ENCODE measurements at places on chromosomes 6 and 20.

DNA sequence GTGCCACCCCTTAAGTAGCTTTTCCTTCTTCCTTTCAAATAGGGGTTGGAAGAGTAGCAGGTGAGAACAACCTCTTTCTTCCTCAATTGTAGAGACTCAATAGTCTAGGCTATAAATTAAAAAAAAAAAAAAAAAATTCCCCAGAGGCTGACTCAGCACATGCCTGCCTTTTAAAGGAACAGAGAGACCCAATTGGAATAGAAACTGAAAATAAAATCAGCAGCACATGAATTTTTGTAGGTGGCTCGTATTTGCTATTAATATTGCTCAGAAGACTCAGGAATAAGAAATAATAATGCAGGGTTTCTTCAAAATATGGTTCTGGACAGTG lies 19.3 kb downstream of the TOP1 start:
- peaks cover 16% of the 10 kb centered on the region for H3K4me1 ChIP-seq
- no peak overlapping the region for H3K4me3 ChIP-seq
- H3K27me3 ChIP-seq: no peaks in the 10 kb centered on the region
- no peak for DNase-seq
- no peak overlapping the region for H3K27ac ChIP-seq
- no peaks in the 10 kb centered on the region for H3K36me3 ChIP-seq

- no peak overlapping the region for H3K4me3 ChIP-seq
- no peaks in the 10 kb centered on the region for H3K27me3 ChIP-seq
- DNase-seq: no peak
- H3K36me3 ChIP-seq: peaks cover 7% of the 10 kb centered on the region
- peak overlapping the region; percentile 63 for H3K27ac ChIP-seq
Measured at GRCh38 chr6:131293472-131293911, 158.2 kb downstream of the AKAP7 start.

DNA sequence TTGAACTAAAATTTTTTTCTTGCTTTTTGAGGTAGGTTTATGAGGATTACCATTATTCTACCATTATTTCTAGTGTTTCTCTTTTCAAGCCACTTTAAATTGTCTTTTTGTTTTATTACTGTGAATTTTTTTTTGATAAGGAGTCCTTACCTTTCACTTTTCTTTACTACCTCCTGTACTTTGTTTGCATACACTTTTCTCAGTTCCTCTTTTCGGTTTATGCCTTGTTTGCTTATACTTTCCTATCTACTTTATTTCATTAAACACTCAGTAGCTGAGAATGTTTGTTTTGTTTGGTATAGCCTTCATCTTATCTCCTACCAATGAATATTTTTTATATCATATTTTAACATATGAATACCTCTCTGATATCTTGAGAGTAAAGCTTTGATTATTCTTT lies 147.9 kb downstream of the TFAP2B start:
- no peak overlapping the region for H3K4me3 ChIP-seq
- no peaks in the 10 kb centered on the region for H3K4me1 ChIP-seq
- H3K36me3 ChIP-seq: no peaks in the 10 kb centered on the region

DNA sequence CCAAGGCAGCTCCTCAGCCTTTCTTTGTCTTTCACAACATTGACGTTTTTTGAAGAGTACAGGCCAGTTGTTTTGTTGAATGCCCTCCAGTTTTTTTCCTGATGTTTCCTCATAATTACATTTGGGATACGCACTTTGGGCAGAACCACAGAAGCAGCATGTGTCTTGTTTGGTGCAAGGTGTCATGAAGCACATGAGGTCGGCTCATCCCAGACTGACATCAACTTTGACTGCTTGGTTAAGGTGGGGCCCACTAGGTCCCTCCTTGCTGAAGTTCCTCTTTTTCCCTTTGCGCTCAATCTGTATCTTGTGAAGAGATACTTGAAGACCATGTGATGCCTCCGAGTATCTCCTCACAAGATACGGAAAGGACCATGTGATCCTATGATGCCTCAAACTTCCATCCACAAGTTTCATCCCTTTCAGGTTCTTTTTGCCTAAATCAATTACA lies 10.5 kb downstream of the SNAI1 start:
- no peaks in the 10 kb centered on the region for H3K27me3 ChIP-seq
- no peak overlapping the region for H3K27ac ChIP-seq
- no peak for DNase-seq
- peaks cover 6% of the 10 kb centered on the region for H3K36me3 ChIP-seq
- H3K4me1 ChIP-seq: peaks cover 6% of the 10 kb centered on the region

DNA sequence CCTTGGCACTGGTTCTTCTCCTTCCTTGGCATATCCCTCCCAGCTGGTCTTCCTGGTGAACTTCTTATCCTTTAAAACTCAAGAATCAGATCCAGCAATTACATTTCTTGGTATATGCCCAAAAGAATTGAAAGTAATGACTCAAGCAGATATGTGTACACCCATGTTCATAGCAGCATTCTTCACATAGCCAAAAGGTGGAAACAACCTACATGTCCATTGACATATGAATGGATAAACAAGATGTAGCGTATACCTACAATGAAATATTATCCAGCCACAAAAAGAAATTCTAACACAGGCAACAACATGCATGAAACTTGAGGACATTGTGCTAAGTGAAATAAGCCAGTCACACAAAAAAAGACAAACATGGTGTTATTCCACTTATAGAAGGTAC lies 103.7 kb upstream of the NT5E start:
- H3K27me3 ChIP-seq: no peaks in the 10 kb centered on the region
- H3K27ac ChIP-seq: no peak overlapping the region
- no peak overlapping the region for H3K4me3 ChIP-seq
- H3K36me3 ChIP-seq: no peaks in the 10 kb centered on the region

- no peaks in the 10 kb centered on the region for H3K36me3 ChIP-seq
- H3K4me3 ChIP-seq: no peak overlapping the region
- H3K27me3 ChIP-seq: no peaks in the 10 kb centered on the region
- no peak overlapping the region for H3K27ac ChIP-seq
- no peak for DNase-seq
- H3K4me1 ChIP-seq: peaks cover 4% of the 10 kb centered on the region
Measured at GRCh38 chr6:14927398-14927797, 318.5 kb upstream of the JARID2 start.

- no peaks in the 10 kb centered on the region for H3K27me3 ChIP-seq
- H3K27ac ChIP-seq: no peak overlapping the region
- no peaks in the 10 kb centered on the region for H3K36me3 ChIP-seq
- no peak for DNase-seq
- H3K4me3 ChIP-seq: no peak overlapping the region
Measured at GRCh38 chr6:74741646-74742045, 464.2 kb downstream of the COL12A1 start.

DNA sequence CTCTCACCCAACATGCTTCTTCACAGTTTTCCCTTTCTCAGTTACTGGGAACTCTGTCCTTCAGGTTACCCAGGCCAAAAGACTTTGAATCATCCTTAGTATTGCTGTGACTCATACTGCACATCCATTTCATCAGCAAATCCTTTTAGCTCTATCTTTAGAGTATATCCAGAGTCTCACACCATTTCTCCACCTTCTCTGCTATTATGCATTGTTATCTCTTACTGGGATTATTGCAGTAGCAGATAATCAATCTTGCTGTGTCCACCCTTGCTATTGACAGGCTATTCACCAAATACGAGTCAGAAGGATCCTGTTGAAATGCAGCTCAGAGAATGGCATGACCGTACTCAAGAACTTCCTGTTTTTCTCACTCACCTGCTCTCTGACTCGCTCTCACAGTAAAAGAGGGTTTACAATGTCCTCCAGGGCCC lies 57.3 kb downstream of the BCKDHB start:
- no peak for DNase-seq
- H3K4me1 ChIP-seq: no peaks in the 10 kb centered on the region
- no peaks in the 10 kb centered on the region for H3K36me3 ChIP-seq
- H3K27me3 ChIP-seq: no peaks in the 10 kb centered on the region
- peak overlapping the region; percentile 47 for H3K27ac ChIP-seq

DNA sequence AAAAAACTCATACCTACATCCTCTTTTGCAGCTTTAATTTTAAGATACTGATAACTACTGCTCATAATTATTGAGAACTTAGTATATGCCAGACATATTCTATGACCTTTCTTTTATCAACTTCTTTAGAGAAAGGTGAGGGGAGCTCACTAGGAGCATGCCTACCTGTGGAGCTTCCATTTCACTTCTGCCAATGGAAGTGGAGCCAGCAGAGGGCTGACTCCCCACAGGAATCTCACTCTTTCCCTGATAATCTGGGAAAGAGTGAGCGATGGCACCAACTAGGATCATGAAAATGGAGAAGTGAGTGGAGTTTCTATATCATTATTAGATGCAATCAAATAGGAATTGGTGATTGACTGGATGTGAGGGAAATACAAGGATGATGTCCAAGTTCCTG lies 484.9 kb downstream of the LMBRD1 start:
- H3K4me3 ChIP-seq: no peak overlapping the region
- peak overlapping the region; percentile 23 for H3K27ac ChIP-seq
- H3K27me3 ChIP-seq: no peaks in the 10 kb centered on the region
- no peaks in the 10 kb centered on the region for H3K4me1 ChIP-seq
- DNase-seq: no peak
- H3K36me3 ChIP-seq: no peaks in the 10 kb centered on the region

DNA sequence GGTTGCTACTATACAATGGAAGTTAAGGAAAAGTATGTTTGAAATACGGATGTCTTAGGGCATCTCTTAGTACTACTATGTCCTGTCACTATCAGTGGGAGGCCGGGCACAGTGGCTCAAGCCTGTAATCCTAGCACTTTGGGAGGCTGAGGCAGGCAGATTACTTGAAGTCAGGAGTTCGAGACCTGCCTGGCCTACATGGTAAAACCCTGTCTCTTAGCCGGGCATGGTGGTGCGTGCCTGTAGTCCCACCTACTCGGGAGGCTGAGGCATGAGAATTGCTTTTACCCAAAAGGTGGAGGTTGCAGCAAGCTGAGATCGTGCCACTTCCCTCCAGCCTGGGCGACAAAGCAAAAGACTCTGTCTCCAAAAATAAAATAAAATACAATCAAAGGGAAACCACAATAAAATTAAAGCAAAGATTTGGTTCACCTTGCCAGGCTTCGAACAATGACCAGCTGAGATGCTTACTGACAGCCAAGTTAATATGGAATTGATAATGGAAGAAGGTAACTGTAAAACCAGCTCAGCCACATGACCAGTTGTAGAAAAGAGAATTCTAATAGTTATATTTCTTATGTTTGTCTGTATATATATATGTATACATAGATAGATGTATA lies 6.5 kb downstream of the CD24 start:
- H3K36me3 ChIP-seq: peaks cover 46% of the 10 kb centered on the region
- no peak overlapping the region for H3K4me3 ChIP-seq
- H3K27me3 ChIP-seq: no peaks in the 10 kb centered on the region

GRCh38 chr6:33136310-33136900 lies 55.9 kb downstream of the COL11A2 start:
- no peak for DNase-seq
- no peak overlapping the region for H3K4me3 ChIP-seq
- no peak overlapping the region for H3K27ac ChIP-seq
- no peaks in the 10 kb centered on the region for H3K4me1 ChIP-seq

- no peak overlapping the region for H3K27ac ChIP-seq
- no peaks in the 10 kb centered on the region for H3K4me1 ChIP-seq
- H3K4me3 ChIP-seq: no peak overlapping the region
- no peaks in the 10 kb centered on the region for H3K27me3 ChIP-seq
Measured at GRCh38 chr20:49786668-49787370, 25.8 kb upstream of the SLC9A8 start.

- H3K4me3 ChIP-seq: no peak overlapping the region
- no peaks in the 10 kb centered on the region for H3K4me1 ChIP-seq
- no peaks in the 10 kb centered on the region for H3K27me3 ChIP-seq
- H3K27ac ChIP-seq: no peak overlapping the region
- DNase-seq: no peak
- H3K36me3 ChIP-seq: no peaks in the 10 kb centered on the region
Measured at GRCh38 chr6:109079981-109080380, 14.7 kb downstream of the SESN1 start.

DNA sequence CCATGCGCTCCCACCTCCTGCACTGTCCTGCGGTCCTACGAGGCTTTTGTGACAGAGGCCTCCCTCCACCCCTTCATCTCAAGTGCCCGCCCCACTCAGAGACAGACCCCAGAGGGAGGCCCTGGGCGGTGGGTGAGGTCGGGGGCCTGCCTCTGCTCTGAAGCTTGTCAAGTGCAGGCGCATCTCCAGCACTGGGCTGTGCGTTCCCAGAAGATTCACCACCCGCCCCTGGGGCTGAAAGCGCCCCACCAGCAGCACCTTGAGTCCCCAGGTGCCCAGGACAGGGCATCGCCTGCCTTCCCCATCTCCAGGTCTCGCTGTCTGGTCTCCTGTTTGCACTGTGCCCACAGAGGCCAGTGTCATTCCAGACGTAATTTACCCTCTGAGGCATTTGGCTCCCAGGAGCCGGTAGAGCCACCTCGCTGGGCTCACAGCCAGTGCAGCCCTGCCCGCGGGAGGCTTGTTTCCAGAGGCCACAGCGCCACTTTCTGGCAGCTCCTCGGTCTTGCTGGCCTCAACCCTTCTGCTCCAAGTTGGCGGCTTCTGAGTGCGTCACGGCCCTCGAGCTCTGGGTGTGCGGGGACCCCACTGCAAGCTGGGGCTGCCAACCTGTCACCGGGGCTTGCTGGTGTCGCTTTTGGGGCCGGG lies 191.1 kb downstream of the TAF4 start:
- peaks cover 2% of the 10 kb centered on the region for H3K27me3 ChIP-seq
- H3K4me1 ChIP-seq: no peaks in the 10 kb centered on the region
- peaks cover 5% of the 10 kb centered on the region for H3K36me3 ChIP-seq
- no peak overlapping the region for H3K4me3 ChIP-seq
- DNase-seq: peak; percentile 83

GRCh38 chr20:1390581-1391403 lies 2.1 kb downstream of the FKBP1A start:
- DNase-seq: no peak
- no peak overlapping the region for H3K27ac ChIP-seq
- H3K36me3 ChIP-seq: peaks cover 3% of the 10 kb centered on the region
- peaks cover 19% of the 10 kb centered on the region for H3K4me1 ChIP-seq

DNA sequence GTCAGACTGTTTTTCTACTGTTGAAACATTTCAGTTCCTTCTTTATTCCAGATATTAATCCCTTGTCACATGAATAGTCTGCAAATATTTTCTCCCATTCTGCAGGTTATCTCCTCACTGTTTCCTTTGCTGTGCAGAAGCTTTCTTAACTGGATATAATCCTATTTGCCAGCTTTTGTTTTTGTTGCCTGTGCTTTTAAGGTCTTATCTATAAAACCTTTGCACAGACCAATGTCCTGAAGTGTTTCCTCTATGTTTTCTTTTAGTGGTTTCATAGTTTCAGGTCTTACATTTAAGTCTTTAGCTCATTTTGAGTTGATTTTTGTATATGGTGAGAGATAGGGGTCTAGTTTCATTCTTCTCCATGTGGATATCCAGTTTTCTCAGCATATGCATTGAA lies 19.2 kb downstream of the NCOA6 start:
- peaks cover 4% of the 10 kb centered on the region for H3K36me3 ChIP-seq
- DNase-seq: no peak
- H3K27ac ChIP-seq: no peak overlapping the region
- no peaks in the 10 kb centered on the region for H3K27me3 ChIP-seq

DNA sequence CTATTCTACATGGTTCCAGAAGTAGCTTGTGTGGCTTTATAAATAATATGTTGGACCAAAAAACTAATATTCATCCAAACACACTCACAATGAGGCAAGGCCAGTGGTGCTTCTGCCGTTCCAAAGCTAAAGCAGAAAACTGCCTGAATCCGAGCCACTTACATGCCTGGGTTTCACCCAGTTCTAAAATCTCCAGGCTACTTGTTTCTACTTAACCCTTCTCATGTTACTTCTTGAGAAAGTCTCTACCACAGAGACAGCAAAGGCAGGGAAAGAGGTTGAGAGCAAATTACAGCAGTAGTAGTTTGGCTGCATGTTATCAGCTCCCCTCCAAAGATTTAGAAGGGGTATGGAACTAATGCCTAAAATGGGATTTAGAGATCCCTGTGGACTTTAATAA lies 62.0 kb downstream of the FAXC start:
- H3K27me3 ChIP-seq: no peaks in the 10 kb centered on the region
- H3K4me3 ChIP-seq: no peak overlapping the region
- no peak for DNase-seq
- H3K27ac ChIP-seq: no peak overlapping the region
- no peaks in the 10 kb centered on the region for H3K4me1 ChIP-seq

Data from H9 (cell line).